ENCODE measurements at places on chromosomes 6 and 20.

- no peak for DNase-seq
Observed at GRCh38 chr6:152651986-152652385, 14.8 kb upstream of the SYNE1 start.

GRCh38 chr6:45427726-45428125 is 50.0 kb upstream of the SUPT3H start:
- peak; percentile 36 for DNase-seq

GRCh38 chr6:165206798-165207197 is 102.6 kb downstream of the C6orf118 start:
- DNase-seq, result no peak

GRCh38 chr6:122589115-122589514 is 21.1 kb upstream of the PKIB start:
- DNase-seq, result no peak

DNA sequence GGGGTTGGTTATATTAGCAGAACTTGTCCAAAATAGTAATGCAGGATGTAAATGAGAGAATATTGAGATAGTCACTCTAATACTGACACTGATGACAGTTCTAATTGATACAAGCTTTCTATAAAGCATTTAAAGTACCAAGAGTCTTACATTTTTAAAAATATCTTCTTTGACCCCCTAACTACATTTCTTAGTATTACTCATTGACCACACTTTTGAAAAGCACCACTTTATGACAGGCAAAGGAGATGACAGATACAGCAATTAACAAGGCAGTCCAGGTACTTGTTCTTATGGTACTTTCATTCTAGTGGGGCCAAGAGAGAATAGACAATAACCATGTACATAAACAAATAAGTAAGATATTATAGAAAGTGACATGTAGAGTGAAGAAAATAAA is 139.4 kb upstream of the EYA4 start:
- DNase-seq, result no peak

DNA sequence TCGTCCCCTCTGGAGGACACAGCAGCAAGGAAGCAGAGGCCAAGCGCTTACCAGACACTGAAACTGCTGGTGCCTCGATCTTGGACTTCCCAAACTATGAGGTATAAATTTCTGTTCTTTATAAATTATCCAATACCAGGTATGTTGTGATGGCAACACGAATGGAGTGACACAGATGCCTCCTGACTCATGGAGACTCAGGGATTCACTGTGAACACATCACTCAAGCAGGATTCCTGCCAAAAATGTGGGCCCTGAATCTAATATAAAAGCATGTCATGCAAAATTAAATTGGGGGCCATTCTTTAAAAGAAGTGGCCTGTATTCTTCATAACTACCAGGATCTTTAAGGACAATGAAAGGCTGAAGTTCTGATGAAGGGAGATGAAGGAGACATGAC is 52.5 kb upstream of the SLC22A23 start:
- no peak for DNase-seq

DNA sequence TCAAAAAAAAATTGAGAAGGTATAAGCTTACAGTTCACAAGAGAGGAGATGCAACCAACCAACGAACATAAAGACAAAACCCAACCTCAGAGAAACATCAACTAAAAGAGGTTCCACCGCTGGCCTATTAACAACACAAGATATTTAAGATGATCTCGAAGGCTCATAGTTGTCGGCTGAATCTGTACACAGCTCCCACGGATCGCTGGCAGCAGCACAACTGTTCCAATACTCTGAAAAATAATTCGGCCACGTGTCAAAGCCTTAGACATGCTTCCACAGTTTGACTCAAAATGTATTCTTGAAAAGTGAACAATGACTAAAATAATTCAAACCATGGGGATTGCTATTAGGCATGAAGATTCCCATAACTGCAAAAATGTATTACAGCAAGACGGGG is 13.7 kb downstream of the EXOC2 start:
- no peak for DNase-seq

DNA sequence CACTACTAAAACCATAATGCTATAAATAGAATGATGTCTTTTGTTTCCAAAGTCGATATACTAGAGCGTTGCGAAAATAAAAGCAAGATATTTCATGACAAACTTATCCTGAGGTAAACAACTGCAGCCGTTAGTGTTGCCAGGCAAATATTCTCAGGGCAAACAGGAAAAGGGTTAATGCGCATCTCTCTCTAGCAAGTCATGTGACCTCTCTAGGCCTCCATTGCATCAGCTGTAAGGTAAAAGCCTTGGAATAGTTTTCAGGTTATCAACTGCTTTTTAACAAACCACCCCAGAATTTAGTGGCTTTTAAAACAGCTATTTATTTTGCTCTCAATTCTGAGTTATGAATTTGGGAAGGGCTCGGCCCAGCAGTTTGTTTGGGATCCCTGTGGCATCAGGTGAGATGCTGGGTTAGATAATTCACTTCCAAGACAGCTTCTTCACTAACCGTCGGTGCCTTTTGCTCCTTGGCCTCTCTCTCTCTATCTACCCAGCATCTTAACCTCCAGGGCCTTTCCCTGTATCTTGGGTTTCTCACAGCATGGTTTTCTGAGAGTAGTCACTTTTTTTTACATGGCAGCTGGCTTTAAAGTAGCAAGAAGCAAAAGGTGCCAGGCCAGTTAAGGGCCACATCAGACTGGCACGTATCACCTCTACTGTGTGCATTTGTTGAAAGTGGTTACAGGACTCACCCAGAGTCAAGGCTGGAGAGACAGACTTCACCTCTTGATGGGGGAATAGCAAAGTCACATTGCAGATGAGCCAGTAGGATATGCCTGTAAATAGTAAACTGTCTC is 39.2 kb upstream of the LTV1 start:
- no peak for DNase-seq

- DNase-seq, result no peak
Observed at GRCh38 chr6:129448965-129449364, 261.0 kb downstream of the ARHGAP18 start.

GRCh38 chr6:107977283-107977682 is 19.3 kb upstream of the SEC63 start:
- DNase-seq, result no peak

GRCh38 chr6:32413427-32414047 is 6.6 kb upstream of the BTNL2 start:
- DNase-seq, result peak; percentile 54

DNA sequence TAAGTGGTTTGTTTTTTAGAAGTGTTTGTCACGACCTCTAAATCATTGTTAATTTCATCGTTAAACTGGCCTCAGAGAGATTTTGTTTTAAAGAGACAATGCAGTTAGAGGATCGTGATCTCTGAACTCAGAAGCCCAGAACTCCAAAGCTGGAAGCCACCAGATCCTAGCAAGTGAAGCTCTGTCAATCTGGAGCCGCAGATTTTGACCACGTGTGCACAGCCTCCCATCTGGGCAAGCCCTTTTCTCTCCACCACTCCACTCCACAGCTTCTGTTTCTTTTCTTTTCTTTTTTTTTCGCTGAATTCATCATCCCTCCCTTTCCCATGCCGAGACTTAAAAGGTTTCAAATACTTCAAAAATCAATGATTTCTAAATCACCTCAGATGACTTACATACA is 142.2 kb upstream of the ESR1 start:
- no peak for DNase-seq

DNA sequence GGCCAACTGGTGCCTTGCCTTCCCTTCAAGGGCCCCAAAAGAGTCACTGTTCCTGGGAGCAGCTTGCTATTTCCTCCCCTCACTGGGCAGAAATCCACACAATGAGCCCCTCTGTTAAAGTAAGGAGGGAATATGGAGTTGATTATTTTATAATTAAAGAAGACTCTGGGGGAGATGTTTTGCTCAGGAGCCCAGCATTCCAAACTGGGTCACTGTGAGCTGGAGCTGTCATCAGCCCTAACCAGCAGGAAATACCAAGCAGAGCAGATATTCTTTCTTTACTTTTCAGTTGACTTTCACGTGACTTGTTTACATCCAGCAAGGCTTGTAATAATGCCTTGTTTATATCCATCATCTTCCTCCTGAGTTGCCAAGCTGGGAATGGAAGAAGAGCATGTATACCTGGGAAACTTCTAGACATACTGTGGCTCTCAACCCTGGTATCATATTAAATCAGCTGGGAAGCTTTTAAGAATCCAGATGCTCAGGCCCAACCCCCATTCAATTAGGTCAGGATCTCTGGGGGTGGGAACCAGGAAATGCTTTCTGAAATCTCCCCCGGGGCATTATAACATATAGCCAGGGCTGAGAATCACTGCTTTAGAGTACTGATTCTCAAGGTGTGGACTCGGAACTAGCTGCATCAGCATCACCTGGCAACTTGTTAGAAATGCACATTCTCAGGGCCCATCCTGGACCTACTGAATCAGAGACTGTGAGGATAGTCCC is 175.6 kb upstream of the MYLIP start:
- no peak for DNase-seq

DNA sequence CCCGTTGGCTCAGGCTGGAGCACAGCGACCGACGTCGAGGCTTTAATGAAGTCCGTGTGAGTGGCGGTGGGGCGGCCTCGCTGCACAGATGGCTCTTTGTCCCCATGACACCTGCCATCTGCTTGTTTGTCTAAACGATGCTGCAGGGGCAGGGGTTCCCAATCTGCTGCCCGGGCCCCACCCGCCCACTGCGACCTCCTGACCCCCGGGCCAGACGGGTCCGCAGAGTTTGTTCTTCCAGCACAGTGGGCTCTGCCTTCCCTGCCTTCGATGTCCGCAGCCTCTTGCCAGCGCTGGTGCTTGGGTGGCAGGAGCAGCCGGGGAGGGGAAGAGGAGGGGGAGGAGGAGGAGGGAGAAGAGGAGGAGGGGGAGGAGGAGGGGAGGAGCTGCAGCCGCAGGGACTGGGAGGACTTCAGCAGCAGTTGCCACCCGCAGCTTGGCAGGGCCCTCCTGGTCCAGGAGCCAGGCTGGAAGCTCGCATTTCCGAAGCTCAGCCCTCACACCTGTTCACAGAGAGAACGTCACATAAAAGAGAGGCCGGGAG is 210.0 kb downstream of the DLL1 start:
- DNase-seq, result no peak

GRCh38 chr6:57307850-57308249 is 9.6 kb upstream of the PRIM2 start:
- no peak for DNase-seq

DNA sequence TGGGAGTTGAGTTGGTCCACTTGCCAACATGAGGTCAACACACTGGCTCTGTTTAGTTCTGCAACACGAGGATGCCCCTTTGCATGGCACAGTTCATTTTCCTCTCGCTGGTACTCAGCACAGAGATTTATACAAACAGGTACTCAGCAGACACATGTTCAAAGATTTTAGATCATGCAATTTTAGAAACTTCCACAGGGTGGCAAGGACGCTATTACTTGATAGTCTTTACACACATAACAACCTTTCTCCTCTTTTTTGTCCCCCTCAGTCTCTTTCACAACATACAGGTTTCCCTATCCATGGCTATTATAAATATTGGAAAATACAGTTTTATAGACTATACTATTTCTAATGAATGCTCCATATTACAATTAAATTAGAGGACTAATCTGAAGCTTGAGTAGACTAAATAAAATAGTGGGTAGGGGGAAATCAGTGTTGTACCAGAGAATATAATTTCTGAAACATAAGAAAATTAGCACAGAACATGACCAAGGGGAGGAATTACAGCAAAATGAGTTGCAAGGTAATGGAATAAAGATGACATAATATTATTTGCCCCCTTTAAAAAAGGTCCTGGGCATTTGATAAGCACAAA is 331.8 kb upstream of the BTBD3 start:
- DNase-seq, result no peak

GRCh38 chr6:21220271-21220987 is 373.1 kb upstream of the SOX4 start:
- no peak for DNase-seq

DNA sequence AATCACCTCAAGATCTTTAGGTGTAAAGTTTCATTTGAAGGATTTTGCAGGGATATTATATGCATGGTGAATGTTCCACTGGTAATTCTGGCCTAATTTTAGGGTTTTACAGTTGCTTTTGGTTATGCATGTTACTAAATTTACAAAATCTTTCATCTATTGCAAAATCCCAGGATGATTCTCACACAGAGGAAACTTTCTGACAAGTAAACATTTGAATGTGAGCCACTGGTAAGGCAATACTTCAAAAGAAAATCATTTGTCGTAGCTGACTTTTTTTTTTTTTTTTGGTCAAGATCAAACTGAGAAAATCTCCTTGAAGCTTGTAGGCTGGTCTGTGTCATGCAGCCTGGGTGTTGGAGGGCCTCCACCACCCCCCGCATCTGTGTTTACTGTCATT is 141.9 kb upstream of the EXOC2 start:
- DNase-seq, result no peak

DNA sequence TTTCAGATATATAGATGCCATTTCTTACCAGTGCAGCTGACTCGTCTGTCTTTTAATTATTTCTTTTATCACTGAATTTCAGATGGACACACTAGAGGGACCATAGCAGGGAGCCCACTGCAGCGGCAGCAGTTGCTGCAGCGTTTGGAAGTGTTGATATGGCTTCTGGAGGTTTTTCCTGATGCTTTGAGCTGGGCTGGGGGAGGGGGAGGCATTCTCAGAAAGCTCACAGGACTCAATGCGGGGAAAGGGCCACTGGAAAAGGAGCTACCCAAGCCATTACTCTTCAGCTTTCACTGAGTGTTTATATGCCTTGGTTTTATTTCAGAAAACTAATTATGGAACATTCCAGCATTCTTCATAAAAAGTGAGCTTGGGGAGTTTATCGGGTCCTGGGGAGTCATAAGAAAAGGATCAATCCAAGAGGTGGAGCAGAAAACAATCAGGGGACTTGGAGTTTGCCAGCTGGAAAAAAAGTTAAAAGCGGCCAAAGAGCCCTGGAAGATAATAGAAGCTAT is 740.4 kb upstream of the FLRT3 start:
- DNase-seq, result no peak

DNA sequence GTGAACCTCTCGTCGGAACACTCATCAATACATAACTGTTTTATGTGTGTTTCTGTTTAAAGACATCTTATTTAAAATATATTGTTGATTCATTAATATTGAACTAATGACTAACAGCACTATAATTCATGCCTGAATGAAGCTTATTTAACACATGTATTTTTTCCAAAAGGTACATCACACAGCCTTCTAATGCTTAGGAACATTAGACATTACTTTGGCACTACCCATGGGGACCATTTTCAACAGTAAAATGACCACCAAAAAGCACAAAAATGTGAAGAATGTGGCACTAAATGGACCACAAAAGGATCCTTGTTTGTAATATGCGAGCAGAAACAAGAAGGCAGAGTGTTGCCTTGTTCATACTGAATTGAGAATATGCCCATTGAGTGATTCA is 109.2 kb downstream of the CEP57L1 start:
- DNase-seq, result no peak

DNA sequence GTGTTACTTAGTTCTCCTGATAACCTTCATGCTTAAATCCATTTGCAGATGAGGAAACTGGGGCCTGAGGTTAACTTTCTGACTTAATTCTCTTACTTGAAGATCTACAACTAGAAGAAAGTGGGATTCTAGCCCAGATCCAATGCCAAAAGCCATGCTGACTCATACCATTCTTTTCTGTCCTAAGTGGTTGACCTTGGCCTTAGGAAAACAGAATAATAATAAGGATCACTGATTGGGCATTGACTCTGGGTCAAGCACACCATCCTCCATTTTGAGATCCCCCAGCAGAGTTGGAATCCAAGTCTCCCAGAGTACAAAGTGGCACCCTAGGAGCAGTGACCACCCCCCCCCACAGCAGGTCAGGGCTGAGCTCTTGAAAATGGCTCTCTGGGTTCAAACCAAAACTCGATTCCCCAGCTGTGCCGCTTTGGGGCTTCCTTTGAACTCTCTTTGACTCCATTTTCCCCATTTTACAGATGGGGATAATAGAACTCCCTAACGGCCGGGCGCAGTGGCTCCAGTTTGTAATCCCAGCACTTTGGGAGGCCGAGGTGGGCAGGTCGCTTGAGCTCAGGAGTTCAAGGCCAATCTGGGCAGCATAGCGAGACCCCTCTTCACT is 12.8 kb upstream of the ZNF217 start:
- no peak for DNase-seq

GRCh38 chr20:47493175-47493962 is 8.3 kb upstream of the NCOA3 start:
- DNase-seq, result peak; percentile 29

Measured in bone marrow (tissue), 2 donors.